ENCODE measurements at places on chromosomes 4 and X.

DNA sequence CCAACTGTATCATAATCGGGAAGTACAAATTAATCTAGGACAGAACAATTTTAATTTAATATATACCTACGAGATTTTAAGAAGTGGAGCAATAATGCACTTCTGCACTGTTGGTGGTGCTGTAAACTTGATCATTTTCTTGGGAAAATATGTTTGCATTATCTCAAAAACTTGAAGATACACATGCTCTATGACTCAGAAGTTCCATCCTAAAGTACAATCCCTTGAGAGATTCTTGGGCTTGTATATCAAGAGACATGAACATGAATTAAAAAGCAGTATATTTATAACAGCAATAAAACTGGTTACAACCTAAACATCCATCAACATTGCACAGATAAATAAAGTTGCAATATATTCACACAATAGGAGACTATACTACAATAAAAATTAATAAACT lies 168.8 kb downstream of the CLCN4 start:
- no peak for DNase-seq

DNA sequence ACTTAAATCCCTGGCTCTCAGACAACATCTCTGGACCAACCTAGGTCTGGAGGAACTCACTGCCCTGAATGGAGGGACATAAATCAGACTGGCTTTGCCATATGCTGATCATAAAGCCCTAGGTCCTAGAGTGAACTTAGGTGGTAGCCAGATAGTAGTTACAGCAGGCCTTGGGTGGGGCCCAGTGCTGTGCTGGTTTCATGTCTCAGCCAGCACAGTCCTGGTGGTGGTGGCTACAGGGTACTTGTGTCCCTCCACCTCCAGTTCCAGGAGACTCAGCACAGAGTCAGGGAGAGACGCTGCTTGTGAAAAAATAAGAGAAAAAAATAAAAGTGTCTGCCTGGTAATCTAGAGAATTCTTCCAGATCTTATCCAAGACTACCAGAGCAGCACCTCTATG lies 40.3 kb downstream of the GSX2 start:
- DNase-seq, result no peak

DNA sequence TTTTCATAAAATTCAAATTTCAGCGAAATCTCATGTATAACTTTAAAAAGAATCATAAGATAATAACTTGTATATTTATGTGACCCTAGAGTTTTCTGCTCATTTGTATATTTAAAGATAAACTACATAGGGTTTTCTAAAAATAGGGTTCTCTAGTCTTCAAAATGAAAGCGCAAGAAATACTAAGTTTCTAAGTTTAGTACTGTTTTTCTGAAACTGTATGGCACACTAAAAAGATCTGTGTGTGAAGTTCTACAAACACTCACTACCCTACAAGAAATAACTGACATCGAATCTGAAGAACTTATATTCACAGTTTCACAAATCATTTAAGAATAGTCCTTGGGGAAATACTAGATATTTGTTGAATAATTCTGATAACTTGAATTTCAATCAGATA lies 38.7 kb upstream of the NDST4 start:
- no peak for DNase-seq

- DNase-seq, result no peak
Measured at GRCh38 chr4:28001698-28002097, 1141.1 kb downstream of the STIM2 start.

- no peak for DNase-seq
Measured at GRCh38 chrX:3549411-3549911, 164.0 kb downstream of the PRKX start.

DNA sequence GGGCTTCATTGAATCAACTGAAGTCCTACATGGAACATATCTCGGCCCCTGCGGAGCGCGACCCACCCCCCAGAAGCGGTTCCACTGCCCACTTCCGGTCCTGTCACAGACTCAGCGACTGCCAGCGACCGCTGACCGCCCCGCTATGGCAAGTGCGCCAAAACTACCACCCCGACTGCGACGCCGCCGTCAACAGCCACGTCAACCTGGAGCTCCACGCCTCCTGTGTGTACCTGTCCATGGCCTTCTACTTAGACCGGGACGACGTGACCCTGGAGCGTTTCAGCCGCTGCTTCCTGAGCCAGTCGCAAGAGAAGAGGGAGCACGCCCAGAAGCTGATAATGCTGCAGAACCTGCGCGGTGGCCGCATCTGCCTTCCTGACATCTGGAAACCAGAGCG lies 14.8 kb upstream of the FAM47A start:
- no peak for DNase-seq

GRCh38 chr4:73528171-73528570 lies 46.6 kb downstream of the AFM start:
- no peak for DNase-seq

GRCh38 chr4:171629182-171629581 lies 184.0 kb upstream of the GALNTL6 start:
- no peak for DNase-seq

- no peak for DNase-seq
Measured at GRCh38 chrX:85851418-85851817, 195.9 kb downstream of the CHM start.

DNA sequence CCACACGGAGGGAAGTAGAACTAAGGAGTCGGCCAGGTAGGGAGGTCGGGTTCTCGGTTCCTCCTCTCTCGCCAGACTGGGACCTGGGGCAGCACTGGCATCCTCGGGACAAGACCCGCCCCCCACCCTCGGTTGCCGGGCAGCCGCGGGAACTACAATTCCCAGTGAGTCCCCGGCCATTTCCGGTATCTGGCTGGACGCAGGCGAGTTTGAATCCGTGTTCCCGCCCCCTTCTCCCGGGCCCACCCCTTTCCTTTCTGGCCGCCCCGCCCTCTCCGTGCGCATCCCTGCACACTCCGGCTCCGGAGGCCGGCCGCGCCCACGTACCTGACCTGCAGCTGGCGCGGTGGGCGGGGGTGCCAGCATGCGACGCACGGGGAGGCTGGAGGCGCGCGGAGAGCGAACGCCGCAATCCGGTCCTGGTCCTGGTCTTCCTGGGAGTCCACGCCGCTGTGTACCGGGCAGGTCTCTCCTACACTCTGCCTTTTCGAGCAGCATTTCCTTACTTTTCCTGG lies 10.2 kb upstream of the DLG3 start:
- no peak for DNase-seq

DNA sequence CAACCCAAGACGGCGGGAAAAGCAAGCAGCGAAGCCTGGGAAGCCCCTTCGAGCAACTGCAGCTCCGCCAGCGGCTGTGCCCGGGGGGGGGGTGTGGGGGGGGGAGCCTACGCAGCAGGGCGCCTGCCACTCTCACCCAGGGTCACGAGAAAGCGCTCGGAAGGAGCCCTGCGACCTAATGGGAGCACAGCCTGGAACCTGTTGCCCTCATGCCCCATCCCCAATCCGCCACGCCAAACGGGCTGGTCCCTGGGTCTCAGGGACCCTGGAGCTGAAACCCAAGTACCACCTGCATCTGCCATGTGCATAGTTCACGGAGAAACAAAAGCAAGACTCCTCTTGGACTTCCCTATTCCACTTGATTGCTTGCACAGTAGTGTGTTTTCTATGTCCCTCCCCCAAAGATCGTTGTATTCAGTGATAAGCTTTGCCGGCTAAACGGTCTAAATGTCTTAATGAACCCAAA lies 359 bp upstream of the GAB3 start:
- DNase-seq, result peak; percentile 14

DNA sequence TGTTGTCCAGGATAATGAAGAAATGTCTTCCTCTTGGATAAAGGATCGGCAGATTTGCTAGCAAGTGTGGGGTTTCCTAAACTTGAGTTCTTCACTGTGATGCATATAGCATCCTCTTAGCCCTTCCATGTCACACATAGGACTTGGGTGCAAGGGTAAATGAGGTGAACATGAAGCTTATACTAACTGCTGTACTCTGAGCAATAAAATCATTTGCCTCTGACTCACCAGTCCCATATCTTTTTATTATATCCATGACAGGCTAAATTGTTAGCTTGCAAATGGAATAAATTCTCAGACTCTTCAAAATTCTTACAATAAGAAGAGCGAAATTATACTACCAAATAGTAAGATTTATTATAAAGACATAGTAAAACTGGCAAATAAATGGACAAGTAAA lies 14.7 kb upstream of the TBC1D1 start:
- no peak for DNase-seq

DNA sequence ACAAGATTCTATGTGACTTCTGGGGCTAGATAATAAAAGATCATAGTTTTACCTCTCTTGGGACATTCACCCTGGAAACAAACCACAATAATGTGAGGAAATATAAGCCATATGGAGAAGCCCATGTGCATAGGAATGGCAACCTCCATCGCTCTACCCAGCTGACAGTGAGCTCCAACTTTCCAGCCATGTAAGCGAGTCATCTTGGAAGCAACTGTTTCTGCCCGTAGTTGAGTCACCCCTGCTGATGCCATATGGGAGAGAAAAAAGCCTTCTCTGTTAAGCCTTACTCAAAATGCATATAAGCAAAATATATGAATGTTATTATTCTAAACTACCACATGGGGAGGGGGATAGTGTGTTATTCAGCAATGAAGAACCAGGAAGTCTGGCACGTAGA lies 31.4 kb upstream of the RELL1 start:
- no peak for DNase-seq

DNA sequence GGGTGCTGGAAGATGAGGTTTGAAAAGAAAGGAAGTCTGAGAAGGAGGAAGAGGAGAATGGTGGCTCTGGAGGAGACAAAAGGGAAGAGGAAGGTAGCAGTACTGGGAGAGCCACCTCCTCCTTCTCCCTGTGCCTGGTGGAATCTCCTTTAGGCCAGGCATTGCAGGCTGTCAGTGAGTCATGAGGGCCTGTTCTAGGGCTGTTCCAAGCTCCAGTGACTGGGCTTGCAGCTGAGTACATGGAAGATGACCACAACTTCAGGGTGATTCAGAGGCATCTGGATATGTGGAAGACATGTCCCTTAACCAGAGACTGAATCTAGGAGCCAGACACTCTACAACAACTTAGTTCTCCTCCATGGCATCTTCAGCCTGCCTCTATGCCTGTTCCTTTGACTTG lies 107.8 kb downstream of the EFNB1 start:
- no peak for DNase-seq

DNA sequence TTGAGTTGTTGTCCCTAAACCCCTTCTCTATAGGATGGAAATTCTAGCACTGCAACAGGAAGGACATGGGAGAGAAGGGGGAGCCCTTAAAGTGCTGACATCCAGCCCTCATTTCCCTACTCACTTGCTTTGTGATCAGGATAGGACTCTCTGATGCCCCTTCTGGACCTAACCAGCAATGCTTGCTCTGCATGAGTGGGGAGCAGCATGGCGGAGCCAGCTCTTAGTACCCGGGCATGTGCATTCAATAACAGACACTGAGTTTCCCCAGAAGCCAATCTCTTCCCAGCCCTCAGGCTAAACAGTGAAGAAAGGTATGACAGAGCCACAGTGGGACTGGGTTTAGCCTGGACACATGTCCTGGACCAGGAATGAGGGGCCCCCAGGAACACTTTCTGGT lies 14.0 kb downstream of the SOD3 start:
- no peak for DNase-seq

DNA sequence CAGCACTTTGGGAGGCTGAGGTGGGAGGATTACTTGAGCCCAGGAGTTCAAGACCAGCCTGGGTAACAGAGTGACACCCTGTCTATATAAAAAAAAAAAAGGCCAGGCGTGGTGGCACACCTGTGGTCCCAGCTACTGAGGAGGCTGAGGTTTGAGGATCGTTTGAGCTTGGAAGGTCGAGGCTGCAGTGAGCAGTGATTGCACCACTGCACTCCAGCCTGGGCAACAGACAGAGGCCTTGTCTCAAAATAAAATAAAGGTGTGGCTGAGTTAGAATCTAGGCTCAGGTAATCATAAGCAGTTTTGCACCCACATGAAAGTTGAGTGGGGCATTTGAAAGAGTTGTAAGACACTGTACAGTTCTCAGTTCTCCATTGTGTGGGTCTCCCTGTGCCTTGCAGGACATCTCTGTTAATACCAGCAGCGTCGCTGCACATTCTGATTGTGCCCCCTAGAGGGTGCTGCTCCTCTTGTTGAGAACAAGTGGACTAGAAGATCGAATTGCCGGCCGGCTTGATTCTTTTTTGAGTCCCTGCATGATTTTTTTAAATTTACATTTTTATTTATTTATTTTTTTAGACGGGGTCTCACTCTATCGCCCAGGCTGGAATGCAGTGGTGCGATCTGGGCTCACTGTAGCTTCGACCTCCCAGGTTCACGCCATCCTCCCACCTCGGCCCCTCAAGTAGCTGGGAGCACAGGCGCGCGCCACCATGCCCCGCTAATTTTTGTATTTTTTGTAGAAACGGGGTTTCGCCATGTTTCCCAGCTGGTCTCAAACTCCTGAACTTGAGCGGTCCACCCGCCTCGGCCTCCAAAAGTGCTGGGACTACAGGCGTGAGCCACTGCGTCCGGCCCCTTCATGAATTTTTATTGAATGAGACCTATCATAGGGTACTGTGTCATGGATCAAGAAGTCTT lies 73.6 kb upstream of the RBMX start:
- peak; percentile 19 for DNase-seq

DNA sequence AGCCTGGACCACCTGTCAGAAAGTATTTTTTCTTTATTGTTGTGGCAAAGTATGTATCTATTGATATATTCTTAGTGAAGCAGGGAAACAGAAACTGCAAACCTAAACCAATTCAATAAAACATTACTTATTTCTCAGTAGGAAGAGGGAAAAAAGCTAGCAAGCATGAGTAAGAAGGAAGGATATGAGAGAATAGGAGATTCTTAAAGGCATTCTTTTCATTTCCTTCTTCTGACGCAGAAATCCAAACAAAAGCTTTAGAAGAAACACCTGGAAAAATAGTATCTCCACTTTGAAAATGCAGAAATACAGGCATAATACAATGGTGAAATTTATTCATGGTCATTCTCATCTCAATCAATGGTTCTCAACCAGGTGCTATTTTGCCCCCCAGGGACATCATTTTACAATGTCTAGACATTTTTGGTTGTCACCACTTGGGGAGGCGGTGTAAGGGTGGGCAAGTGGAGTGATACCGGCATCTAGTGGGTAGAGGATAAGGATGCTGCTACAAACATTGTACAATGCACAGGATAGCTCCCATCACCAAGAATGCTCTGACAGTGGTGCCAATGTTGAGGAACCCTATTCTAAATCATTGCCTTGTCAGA lies 21.7 kb upstream of the ATXN3L start:
- no peak for DNase-seq

DNA sequence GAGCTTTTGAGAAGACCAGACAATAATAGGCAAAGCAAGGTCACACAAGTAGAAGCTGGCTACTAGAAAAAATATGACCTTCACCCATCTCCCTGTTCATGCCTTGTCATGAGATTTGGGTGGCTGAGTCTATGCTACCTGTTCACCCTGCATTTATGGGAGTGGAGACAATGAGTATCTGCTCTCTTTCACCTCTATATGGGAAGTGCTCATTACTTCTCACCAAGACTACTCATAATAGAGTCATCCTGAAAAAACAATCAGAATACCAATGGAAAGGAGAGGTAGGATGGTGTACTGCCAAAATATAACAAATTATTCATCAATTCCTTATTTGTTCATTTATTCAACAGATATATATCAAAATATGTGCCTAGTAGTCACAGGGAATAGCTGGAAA lies 921.8 kb upstream of the INTU start:
- no peak for DNase-seq

- DNase-seq, result no peak
Measured at GRCh38 chrX:102765217-102765616, 44.7 kb downstream of the GPRASP3 start.

Data from stimulated activated naive CD4-positive, alpha-beta T cell (primary cell).